ENCODE measurements at places on chromosomes 1 and 21.

- DNase-seq = no peak
Measured at GRCh38 chr1:86998727-86999126, 84.3 kb downstream of the HS2ST1 start.

DNA sequence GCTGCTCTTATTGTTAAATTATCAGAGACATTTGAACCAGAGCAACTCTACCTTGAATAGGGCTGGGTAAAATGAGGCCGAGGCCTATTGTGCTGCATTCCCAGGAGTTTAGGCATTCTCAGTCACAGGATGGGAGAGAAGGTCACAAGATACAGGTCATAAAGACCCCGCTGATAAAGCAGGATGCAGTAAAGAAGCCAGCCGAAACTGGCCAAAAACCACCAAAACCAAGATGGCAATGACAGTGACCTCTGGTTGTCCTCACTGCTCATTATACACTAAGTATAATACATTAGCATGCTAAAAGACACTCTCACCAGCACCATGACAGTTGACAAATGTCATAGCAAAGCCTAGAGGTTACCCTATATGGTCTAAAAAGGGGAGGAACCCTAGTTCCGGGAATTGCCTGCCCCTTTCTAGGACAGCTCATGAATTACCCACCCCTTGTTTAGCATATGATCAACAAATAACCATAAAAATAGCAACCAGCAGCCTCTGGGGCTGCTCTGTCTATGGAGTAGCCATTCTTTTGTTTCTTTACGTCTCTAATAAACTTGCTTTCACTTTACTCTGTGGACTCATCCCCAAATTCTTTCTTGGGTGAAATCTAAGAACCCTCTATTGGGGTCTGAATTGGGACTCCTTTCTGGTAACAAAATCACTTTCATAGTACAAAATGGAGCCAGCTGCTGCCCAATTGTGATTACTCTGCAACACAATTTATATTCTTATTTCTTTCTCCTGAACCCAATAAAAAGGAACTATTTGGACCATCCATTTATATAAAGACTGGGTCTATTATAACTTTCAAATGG lies 179.6 kb downstream of the TGFBR3 start:
- no peak for DNase-seq

DNA sequence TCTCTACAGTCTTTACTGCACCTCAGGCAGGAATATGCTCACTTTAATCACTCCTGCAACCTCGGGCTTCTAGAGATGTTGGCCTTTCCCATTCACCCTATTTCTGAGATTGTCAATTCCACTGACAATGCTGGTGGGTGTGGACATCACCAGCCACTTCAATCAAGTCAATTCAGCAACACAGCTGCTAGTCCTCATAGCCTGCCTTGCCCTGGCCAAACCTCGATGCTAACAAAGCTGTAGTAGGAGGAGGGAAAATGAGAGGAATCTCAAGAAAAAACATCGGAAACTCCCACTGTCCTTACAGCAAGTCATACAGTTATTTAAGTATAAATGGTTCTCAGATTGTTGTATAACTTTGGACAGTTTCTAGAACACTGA lies 155.0 kb downstream of the KCNH1 start:
- DNase-seq = no peak

DNA sequence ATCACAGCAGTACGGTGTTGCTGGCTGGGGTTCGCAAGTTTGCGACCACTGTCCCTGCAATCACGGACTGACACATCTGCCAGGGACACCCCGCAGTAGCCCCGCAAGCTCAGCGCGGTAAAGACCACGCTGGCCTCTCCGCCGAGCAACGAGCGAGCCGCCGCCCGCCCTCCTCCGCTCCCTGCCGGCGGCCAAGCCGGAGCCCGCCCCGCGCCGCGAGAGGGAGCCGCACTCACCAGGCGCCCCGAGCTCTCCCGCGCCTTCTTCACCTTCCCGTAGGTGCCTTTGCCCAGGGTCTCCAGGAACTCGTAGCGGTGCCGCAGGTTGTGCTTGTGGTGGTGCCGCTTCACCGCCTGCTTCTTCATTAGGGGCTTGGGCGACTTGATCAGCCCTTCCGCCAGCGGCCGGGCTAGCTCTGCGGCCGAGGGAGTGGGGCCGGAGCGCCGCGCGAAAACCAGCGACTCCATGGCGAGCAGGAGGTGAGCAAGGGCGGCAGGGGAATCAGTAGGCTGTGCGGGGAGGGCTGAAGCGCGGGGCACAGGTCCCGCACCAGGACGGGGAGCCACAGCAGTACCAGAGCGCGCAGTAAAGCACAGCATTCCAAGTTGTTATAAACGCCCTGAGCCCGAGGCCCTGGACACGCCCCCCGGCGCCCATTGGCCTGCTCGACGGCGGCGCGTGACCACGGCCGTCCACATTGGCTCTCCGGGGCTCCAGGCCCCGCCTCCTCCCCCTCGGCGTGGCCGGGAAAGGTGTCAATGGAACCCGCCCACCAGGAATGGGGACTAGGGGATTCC lies at the start of gene NUAK2:
Gene NUAK2, minus strand, starts transcription at position 584 of the 797 bp plus-strand sequence. Its CDS starts 117 bp downstream, at position 467.
- DNase-seq = peak; percentile 82

GRCh38 chr1:70948396-70949017 lies 99.1 kb downstream of the PTGER3 start:
- DNase-seq = no peak

- DNase-seq = no peak
Measured at GRCh38 chr1:178361847-178362246, 134.9 kb downstream of the CLEC20A start.

DNA sequence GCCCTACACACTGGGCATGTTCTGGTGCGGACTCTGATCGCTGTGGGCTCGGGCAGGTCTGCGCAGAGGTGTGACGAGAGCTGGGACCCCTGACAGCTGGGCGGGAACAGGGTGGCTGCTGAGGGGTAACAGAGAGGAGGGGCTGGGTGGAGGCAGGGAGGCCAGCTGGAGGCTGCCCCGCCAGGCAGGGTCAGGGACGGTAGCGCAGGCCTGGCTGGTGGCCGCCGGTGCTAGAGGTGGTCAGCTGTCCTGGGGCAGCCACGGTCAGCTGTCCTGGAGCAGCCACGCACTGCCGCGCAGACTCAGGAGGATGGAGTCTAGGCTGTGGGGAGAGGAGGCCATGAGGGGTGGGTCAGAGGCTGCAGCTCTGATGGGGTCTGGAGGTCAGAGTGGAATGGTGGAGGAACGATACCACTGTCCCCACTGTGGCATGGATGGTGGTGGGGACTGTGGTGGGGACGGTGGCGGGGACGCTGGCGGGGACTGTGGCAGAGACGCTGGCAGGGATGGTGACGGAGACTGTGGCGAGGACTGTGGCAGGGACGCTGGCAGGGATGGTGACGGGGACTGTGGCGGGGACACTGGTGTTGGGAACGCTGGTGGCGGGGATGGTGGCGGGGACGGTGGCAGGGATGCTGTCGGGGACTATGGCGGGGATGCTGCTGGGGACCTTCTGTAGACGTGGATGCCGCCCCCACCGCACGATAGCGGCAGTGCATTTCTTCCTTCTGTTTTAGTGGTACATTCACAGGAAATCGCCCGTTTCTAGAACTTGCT lies 21.3 kb upstream of the LRRC3 start:
- no peak for DNase-seq

DNA sequence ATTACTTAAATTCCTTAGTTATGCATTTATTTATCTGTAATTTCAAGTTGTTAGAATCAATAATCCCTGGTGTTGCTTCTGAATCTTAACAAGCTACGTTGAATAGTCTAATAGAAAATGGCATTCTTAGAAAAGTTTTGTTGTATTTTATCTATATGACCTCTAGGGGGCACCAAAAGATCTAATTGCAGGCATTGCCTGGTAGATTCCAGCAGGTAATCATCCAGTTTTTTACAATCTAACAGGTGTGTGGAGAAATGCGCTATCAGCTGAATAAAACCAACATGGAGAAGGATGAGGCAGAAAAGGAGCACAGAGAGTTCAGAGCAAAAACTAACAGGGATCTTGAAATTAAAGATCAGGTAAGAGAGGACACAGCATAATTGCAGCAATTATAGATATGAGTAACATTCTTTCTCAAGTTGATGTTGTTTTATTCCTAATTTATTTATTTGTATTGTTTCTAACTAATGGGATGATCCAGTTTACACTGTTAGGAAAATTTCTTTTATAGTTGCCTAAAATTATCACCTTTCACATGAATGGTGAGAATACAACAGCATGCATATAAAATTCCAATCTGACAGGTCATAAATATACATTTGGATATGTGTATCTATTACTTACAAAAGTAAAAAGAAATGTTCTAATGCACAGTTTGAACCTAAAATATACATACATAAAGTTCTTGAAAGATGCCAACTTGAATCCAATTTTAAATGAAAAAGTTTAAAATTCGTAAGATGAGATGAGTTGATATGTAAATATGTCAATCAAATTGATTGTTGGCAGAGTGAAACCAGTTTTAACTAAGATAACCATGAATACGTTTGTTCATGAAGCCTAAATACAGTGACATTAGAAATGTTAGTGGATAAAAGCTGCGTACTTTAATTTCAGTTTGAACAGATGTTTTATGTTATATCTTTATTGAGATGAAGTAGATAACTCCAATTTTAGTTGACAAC lies 88.4 kb downstream of the SDCCAG8 start:
- no peak for DNase-seq

GRCh38 chr21:15172963-15173362 lies 108.2 kb upstream of the NRIP1 start:
- no peak for DNase-seq

DNA sequence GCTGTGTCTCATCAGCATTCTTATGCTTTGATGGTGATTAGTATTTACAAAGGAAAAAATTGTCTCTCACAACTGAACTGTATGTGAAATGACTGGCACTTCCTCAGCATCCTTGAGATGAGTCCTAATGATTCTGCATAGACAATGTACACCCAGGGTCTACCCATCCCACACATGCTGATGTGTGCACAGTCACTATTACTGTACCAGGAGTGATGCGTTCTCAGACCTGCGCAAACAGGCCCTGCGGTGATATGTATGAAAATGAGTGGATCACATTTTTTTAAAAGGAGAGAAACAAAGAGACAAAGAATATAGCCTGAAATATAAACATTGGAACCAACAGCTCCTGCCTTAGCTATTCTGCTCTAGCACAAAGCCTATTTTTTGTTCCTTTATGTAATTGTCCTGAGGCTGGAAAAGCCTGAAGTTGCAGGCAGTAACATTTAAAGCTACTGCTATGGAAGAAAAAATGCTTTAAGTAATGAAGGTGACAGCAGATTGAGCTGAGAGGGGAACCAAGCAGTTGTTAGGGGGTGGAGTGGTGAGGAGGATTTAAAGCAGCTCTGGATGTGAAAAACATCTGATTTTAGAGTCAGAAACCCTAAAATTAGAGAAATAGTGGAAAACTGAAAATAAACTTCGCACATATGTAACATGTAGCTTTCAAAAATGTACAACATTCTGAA lies 5.5 kb downstream of the RCAN1 start:
- DNase-seq = no peak

DNA sequence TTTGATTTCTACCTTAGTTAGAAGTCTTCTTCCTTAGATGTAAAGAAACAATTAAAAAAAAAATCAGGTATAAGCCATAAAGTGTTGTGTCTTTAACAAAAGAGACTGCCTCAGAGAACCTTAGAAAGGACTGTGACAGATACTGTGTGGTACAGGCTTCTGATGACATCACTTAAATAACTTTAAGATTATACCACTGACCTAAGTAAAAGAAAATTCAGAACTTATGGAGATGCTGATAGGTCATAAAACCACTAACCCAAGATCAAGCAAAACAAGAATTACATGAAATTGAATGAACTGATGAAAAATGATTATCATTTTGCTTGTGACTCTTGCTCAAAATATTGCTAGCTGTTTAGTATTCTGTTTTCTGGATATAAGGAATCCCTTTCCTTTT lies 220.8 kb downstream of the NRIP1 start:
- DNase-seq = no peak

- no peak for DNase-seq
Measured at GRCh38 chr1:183913567-183913993, 108.7 kb downstream of the RGL1 start.

DNA sequence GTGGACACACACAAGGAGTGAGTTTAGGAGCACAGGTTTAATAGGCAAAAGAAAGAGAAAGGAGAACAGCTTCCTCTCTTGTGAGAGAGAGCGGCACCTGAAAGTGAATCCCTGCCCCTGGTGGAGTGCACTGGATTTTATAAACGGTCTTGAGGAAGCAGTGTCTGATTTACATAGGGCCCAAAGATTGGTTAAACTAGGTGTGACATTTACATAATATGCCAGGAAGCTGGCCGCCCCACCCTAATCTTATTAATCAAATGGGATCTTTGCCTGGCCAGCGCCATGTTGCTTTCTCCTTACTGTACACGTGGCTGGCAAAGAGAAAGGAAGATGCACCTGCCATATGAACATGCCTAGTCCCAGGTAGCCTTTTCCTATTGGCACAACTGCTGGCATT lies 38.7 kb downstream of the CFH start:
- no peak for DNase-seq

- DNase-seq = peak; percentile 65
Measured at GRCh38 chr1:16215882-16216753, 3.7 kb upstream of the ARHGEF19 start.

DNA sequence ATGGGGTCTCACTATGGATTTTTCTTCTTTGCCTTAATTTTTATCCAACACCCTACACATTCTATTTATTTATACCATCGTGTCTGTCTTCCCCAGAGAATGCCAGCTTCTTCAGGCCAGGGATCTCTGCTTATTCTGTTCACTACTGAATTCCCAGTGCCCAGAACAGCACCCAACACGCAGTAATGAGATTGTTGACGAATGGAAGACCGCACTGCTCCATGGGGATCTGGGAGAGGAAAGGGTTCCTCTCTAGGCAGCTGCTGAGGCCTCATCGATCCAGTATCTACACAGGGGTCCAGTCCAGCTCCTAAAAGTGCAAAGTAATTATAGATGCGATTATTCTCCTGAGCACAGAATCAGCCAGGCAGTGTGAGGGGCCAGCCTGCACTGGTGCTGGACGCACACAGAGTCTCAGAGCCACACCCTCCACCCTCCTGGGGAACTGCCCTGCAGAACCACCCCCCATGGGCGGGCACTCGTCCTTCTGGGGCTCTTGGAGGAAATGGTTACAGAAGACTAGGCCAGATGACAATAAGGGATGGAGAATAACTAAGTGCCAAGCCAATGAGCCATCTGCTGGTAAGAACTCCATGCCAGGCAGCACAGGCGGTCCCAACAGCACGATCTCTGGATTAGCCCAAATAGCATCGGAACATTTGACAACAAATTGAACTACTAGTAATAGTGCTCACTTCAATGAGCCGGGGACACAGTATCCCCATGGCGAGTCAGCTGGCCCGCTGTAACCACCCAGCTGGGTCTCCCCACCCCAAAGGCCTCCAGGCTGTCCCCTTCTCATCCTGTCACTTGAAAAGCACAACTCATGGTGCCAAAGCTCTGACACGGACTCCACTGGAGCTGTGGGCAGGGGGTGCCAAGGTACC lies 1.7 kb upstream of the PDE9A start:
- DNase-seq = no peak

- DNase-seq = no peak
Measured at GRCh38 chr1:199821029-199821779, 206.3 kb upstream of the NR5A2 start.

DNA sequence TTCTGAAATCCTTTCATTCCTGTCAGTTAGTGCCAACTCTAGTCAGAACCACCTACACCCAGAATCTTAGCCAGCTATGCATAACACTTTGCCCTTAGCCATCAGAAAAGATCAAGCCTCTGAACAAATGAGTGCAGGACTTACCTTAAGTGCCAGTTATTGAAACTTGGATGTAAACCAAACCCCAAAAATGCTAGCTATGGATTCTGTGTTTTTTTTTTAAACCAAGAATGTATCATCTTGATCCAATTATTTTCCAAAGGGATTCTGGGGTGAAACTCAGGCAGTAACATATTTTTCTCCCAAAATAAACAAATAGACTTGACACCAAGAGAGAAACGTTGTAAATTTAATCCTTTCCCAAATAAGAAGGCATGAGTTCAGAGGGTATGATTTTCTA lies 538.6 kb upstream of the ADAMTS5 start:
- no peak for DNase-seq

GRCh38 chr1:61301824-61302657 lies 219.7 kb downstream of the NFIA start:
- DNase-seq = no peak
